Cerebellar cortex (tissue), 1 donor: ENCODE measurements at places on chromosomes 5 and 9.

DNA sequence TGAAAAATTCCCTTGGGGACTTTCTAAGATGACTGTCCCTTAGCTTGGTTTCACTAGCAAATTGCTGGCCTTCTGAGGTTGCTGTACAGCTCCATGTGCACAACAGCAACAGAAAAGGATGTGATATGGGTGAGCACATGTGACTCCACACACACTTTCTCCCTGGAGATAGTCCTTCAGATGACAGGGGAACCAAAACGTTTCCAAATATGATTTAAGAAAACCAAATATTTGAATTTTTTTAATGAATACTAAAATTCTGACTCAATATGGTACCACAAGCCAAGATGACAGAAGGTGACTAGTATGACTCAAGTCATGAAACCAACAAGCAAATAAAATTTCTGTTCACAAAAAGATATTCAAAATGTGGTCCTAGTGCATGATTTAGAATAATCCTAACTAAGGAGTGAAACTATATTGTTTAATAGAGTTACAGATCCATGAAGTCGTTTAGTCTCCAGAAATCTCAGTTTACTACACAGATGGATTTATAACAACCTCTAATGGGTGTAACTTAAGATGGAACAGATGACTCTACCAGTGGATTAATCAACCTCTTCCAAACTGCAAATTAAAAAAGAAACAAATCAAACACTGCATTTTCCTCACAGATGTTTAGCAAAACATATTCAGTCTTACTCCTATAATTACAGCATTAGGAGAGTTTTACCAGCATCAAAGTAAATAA is 144.8 kb upstream of the PIK3R1 start:
- no peak for DNase-seq

DNA sequence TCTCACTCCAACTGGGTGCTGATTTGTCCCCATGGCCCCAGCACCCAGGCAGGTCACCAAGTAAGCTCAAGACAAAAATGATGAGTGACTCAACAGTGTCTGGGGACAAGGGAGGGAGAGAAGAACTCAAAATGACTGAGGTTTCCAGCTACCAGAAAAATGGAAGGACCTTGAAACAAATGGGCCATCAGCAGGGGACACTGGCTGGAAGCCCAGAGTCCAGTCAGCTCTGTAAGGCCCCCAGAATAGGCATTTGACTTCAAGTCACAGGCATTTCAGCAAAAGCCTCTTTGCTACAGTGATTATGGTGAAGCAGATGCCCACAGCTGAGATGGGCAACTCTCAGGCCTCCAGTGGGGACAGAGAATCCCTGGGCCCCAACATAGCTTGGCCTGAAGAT is 139.0 kb upstream of the GABRP start:
- peak; percentile 67 for DNase-seq

DNA sequence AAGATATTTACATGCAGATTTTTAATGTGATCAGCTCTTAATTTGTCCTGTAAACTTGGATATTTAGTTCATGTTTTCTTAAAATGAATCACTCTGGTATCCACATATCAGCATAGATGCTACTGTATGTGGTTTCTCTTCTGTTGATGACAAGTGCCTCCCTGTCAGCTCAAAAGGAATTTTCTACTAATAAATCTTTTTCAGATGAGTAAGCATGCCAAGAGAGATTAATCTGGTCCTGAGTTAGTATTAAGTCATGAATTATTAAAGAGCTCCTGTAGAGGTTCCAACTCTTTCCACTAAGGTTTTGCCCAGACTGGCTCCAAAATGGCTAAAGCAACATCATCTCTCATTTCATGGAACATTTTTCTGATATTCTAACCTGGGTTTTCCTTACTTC is 129.2 kb downstream of the GOLPH3 start:
- DNase-seq: no peak

- DNase-seq: no peak
Measured at GRCh38 chr9:131986089-131986488, 93.6 kb downstream of the MED27 start.
